ENCODE measurements at places on chromosomes 11 and 22.

DNA sequence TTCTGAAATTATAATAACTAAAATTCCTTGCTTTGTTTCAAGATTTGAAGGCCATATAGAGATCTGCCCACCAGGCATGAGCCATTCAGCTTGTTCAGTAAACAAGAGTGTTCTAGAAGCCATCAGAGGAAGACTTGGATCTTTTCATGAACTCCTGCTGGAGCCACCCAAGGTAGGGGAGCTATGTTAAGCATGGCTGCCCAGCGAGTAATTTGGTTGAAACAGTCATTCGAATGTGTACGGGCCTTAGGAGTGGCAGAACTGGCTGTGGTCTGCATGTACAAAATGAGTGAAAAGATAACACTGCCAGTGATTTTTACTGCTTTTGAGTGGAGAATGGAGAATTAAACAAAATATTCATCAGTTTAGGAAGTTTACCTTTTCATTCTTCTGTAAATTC lies 103.7 kb downstream of the PPP6R3 start:
- no peak for DNase-seq

- no peak for DNase-seq
Observed at GRCh38 chr11:59754859-59755700, at the start of gene STX3. Gene STX3 (plus strand): TSS chr11:59755376. CDS start chr11:59755606, 230 bp downstream.

- no peak for DNase-seq
Observed at GRCh38 chr22:18997306-18997924, 61.3 kb upstream of the PRODH start.

- no peak for DNase-seq
Observed at GRCh38 chr11:38814670-38815069, 2216.6 kb upstream of the RAG2 start.

DNA sequence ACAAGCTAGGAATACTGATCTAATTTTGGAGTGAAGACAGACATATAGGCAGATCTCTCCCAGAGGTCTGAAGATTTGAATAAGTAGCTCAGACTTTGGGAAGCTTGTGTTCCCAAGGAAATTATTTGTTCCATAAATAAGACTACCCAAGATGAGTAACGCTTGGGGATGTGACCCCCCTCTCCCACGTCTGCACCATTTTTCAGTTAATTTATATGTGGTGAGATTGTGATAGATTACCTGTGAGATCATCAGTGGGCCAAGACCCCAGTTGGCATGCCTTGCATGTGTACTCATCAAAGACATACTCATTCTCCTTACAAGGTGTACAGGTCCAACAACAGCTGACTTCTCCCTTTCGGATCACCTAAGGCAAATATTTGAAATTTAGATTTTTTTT lies 252.8 kb upstream of the CTSC start:
- DNase-seq = no peak
